ENCODE measurements at places on chromosomes 2 and 18. TPM values are rescaled to one million over a fixed set of nuclear protein-coding genes. Genes with fewer than 3 reads are reported as not detected.

Gene SGPP2
- total RNA-seq = 9.8 TPM

Gene ATRAID
- 197 TPM for total RNA-seq

Gene CPS1
- total RNA-seq = 9.5 TPM

Gene SERPINB13
- total RNA-seq = not detected

Gene CCDC93
- 22.9 TPM for total RNA-seq

Gene SPC25
- total RNA-seq = not detected

Gene C1GALT1C1L
- total RNA-seq = 2.2 TPM

Gene FOXI3
- not detected for total RNA-seq

DNA sequence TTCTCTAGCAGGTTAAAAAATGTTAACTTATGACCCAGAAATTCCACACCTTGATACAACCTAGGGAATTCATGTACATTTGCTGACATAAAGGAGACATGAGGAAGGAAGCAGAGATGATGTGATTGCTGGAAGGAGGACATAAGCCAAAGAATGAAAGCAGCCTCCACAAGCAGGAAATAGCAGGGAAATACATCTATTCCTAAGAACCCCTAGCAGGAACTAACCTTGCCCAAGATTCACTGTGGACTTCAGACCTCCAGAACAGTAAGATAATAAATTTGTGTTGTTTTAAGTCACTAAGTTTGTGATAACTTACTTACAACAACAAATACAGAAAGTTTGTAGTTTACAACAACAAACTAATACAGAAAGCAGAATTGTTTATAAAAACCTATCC is 4.6 kb upstream of the DSG4 start:
- DNase-seq = no peak

GRCh38 chr2:70482401-70482800 is 71.2 kb downstream of the TGFA start:
- no peak for DNase-seq

- DNase-seq = no peak
Measured at GRCh38 chr2:230097424-230097823, 28.7 kb upstream of the SLC16A14 start.

DNA sequence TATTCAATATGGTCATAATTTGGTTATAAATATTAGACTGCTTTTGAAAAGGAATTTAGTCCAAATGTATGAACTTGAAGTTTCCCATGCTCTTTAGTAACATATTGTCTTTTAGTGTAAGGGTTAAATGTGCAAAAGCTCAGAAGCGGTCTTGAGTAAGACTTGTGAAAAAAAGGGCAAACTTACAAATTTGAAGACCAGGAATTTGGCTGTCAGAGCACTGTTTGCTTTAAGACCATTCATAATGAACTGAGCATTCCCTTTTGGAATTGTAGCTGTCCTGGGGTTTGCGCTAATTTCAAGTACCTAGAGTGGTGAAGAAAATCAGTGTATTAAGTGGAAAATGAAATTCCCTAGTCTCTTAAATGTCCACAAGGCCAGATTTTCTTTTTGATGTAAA is 6.9 kb upstream of the ZEB2 start:
- no peak for DNase-seq

DNA sequence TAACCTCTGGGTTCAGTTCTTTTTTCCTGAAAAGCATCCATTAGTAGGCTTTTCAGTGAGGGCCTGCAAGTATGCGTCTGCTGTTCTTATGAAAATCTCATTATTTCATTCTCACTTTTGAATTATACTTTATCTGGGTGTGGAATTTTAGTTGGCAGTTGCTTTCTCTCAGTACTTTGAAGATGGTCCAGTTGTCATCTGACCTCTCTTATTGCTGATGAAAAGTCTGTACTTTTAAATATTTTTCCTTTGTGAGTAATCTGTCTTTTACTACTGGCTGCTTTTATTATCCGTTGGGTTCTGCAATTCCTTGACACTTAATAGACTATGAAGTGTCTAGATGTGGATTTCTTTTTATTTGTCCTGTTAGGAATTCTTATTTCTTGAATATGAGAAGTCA is 307.8 kb downstream of the CYP26B1 start:
- no peak for DNase-seq

DNA sequence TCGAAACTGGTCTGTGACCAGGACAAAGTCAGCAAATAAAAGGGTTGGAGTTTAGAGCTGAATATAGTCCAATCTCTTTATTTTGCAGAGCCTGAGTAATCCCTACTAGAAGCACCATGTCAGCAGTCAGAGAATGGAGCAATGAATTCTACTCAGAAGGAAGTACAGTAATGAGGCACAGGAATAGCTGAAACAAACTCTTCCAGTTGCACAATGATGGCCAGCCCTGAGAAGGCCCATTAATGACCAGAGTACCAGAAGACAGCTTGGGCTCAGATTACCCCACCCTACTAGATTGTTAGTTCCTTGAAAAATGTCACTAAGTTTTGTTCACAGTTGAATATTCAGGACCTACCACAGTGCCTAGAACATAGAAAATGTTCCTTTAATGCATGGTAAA is 40.3 kb upstream of the SCG2 start:
- no peak for DNase-seq

- no peak for DNase-seq
Measured at GRCh38 chr18:22332590-22332989, 85.1 kb downstream of the CTAGE1 start.

GRCh38 chr2:199922856-199923255 is 11.8 kb downstream of the C2orf69 start:
- no peak for DNase-seq

- DNase-seq = no peak
Measured at GRCh38 chr2:25899404-25899970, 21.2 kb upstream of the ASXL2 start.

GRCh38 chr18:24364177-24364576 is 33.4 kb downstream of the OSBPL1A start:
- DNase-seq = no peak

DNA sequence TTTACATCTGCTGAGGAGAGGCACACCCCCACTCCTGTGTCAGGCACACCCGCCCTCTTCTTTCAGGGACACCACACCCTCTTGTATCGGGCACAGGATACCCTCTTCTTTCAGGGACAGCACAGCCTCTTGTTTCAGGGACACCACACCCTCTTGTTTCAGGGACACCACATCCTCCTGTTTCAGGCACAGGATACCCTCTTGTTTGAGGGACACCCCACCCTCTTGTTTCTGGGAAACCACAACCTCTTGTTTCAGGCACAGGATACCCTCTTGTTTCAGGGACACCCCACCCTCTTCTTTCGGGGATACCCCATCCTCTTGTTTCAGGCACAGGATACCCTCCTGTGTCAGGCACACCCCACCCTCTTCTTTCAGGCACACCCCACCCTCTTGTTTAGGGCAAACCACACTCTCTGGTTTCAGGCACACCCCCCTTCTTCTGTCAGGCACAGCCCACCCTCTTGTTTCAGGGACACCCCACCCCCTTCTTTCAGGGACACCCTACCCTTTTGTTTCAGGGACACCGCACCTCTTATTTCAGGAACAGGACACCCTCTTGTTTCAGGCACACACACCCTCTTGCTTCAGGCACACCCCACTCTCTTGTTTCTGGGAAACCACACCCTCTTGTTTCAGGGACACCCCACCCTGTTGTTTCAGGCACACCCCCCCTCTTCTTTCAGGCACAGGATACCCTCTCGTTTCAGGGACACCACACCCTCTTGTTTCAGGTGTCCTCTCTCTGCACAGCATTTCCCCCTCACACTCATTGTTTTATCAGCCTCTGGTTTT is 96.2 kb downstream of the TPO start:
- no peak for DNase-seq

- no peak for DNase-seq
Measured at GRCh38 chr2:39537150-39537549, 100.1 kb upstream of the MAP4K3 start.
